ENCODE measurements at places on chromosomes 3 and 15.

DNA sequence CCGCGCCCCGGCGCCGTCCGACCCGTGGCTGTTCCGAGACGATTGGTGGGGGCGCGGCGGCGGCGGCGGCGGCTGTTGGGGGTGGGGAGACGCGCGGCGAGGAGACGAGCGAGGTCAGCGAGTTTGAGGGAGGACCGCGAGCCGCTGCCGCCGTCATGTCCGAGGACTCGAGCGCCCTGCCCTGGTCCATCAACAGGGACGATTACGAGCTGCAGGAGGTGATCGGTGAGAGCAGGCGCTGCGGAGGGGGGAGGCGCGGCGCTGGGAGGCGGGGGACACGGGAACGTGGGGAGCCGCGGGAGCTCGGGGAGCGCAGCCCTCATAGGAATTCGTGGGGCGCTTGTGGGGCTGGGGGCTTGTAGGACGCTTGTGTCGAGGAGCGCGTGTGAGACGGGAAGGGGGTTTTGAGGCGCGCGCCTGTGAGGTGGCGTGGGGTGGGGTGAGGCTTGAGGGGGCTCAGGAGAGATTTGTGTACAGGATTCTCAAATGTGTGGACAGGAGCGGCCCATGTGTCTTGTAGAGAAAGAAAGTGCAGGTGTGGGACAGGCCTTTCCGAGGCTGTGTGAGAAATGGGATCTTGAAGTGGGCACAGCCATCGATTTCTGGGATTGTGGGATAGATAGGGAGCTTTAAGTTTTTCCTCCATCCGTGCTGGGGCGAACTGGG, 518 bp downstream of the OXSR1 start:
- DNase-seq: no peak

DNA sequence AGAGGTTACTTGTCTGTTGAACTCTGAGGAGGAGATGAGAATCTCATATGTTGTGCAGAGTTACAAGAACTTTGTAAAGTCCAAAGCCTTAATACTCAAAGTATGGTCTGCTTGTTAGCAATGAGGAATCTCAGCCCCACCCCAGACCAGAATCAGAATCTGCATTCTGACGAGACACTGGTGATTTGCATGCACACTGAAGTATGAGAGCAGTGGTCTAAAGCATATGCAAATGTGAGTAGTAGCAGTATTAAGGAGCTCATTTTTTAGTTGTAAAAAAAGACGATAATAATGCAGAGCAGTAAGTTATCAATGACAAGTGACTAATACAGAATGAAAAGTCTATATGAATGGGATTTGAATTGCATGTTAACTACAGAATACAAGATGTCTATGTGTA, 327.7 kb downstream of the RYR3 start:
- no peak for DNase-seq

DNA sequence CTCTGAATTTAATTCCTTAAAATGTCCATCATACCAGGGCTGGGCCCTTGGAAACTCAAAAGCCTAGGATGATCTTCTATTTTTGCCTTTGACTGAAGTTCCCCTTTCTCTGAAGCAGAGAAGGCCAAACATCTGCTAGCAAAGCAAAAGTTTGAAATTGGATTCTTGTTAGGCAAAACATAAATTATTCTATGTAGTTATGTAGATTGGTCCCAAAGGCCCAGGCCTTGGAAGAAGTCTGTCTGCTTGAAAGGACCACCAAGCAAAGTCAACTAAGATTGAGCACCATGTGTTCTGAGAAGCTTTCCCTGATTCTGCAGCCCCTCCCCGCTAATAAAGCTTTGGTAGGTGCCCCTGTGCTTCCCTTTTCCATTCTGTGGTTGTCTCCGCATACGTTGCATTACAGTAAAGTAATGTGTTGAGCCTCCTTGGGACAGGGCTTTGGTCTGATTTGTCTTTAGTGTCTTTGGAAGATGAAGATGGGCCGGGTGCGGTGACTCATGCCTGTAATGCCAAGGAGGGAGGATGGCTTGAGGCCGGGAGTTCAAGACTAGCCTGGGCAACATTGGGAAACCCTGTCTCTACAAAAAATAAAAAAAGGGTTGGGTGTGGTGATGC, 56.4 kb downstream of the RPL39L start:
- no peak for DNase-seq

GRCh38 chr3:23129817-23130216, 73.3 kb upstream of the UBE2E2 start:
- no peak for DNase-seq

DNA sequence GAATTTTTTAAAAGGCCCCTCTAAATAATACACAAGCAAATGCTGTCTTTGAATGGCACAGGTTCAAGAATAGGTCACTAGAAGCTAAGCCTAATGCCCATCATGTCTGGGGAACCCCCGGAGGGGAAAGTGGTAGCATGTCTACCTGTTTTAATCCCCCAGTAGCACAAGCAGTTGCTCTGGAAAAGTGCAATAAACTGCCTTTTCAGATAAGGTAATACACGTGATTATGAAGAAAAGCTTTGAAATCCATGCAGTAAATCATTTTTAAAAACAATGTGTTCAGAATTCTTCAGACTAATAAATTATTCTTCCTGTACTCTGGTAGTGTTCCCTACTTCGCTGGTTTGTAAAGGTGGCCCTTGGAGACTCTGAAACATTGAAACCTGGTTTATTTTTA, 922.2 kb downstream of the ROBO1 start:
- no peak for DNase-seq

- no peak for DNase-seq
Measured at GRCh38 chr3:170997961-170998913, 28.3 kb downstream of the SLC2A2 start.

- DNase-seq: no peak
Measured at GRCh38 chr3:114455432-114455831, 161.6 kb downstream of the TIGIT start.

GRCh38 chr15:65869954-65870871, 922 bp downstream of the RAB11A start:
- no peak for DNase-seq

DNA sequence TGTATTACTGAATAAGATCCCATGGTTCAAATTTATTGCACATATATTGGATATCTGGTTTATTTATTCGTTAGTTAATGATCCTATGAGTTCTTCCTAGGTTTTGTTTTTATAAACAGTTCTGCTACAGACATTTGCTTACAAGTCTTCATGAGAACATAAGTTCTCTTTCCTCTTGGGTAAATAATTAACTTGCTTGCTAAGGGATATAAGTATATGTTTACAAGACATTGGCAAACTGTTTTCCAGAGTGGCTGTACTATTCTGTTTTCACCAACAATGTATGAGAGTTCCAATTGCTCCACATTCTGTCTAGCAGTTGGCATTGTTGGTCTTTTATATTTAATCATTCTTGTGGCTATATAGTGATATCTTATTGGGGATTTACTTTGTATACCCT, 341.8 kb upstream of the GBE1 start:
- DNase-seq: no peak

- no peak for DNase-seq
Measured at GRCh38 chr3:79414806-79415205, 353.0 kb downstream of the ROBO1 start.

DNA sequence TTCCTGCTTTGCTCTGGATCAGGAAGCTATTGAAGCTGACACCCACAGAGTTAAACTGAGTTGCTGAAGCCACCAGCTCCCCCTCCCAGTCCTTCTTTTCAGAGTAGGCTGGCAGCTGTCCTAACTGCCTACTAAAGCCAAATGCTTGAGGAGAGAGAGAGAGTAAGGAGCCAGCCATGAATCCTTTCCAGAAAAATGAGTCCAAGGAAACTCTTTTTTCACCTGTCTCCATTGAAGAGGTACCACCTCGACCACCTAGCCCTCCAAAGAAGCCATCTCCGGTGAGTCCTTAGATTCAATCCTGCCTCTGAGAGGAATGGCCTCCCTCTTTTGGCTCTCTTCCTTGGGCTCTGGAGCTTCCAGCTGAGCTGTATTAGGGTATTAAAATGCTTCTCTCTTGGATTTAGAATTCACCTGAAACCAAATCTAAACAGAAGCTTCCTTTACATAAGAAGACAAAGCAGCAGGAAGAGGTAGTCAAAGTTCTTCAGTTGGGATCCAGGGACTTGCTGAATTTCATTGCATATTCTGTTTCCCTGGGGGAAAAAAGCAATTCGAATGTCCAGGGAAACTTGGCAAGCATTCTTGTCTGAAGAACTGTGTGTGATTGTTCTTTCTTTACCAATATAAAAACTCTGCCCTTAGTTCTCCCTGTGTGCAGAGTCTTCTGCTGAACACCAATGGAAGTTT, at the start of gene SLC15A2:
TSS of gene SLC15A2 (plus strand) at position 101 of the 690 bp plus-strand sequence. CDS start at position 177, 76 bp downstream.
- DNase-seq: no peak

- no peak for DNase-seq
Measured at GRCh38 chr15:74680456-74680855, 15.4 kb downstream of the EDC3 start.

DNA sequence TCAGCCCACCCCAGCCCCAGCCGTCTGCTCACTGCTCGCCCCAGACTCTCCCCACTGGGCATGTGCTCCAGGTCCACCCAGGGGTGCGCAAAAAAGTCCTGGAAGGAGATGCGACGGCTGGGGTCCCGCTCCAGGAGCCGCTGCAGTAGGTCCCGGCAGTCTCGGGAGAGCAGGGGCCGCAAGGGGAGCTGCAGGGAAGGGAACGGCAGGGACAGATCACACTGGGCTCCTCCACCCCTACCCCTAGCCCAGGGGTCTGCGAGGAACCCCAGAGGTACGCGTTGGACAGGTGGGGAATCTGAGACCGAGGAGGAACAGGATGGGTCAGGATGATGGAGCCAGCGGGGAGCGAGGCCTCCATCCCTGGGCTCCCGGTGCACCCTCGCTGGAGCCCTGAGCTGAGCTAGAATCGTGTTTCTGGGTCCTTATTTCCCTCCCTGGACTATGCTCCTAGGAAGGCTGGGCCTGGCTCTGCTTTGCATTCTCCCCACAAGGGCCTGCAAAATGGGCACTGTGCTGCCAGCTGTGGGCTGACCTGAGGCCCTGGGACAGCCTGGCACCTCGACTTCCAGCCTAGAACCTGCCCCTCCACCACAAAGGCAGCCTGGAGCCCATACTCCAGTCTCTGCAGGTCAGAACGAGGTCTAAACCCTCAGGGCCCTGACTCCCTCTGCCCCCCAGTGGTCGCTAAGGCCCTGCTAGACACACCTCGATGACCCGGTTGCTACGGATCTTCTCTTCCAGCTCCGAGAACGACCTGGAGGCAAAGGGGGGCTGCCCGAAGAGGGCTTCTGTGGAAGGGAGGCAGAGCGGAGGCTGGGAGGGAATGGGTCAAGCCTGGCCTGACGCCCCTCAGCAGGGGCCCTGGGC, 3.2 kb downstream of the ULK3 start:
- no peak for DNase-seq

GRCh38 chr3:64221571-64222257, 3.6 kb downstream of the PRICKLE2 start:
- DNase-seq: no peak

GRCh38 chr3:117734496-117734895, 1024.9 kb downstream of the TUSC7 start:
- DNase-seq: no peak

GRCh38 chr3:170178651-170179050, 2.9 kb downstream of the PHC3 start:
- no peak for DNase-seq

DNA sequence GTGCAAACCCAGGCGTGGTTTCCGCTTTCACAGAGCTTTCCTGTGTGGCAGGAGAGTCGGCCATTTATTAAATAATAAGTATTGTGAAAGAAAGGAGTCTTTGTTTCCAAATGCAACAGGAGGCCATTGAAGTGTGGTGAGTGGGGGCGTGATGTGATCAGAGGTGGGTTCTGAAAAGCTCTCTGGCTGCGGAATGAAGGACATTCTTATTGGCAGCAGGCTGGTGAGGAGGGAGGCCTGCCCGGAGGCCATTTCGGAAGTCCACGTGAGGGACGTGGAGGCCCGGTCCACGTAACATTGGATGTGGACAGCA, 11.1 kb downstream of the ARNT2 start:
- DNase-seq: no peak

DNA sequence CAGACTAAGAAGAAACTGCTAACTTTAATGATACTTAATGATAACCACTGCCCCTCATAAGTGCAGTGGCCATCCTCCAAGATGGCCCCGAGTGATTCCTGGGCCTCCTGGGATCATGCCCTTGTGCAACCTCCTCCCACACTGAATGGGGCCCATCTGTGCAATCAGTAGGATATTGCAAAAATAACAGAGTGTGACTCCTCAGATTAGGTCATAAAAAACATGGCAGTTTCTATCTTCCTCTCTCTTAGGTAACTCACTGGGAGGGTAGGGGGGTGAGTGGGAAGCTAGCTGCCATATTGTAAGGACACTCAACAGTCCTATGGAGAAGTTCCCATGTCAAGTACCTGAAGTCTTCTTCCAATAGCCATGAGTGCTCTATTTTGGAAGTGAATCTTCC, 173.0 kb downstream of the SHQ1 start:
- no peak for DNase-seq

DNA sequence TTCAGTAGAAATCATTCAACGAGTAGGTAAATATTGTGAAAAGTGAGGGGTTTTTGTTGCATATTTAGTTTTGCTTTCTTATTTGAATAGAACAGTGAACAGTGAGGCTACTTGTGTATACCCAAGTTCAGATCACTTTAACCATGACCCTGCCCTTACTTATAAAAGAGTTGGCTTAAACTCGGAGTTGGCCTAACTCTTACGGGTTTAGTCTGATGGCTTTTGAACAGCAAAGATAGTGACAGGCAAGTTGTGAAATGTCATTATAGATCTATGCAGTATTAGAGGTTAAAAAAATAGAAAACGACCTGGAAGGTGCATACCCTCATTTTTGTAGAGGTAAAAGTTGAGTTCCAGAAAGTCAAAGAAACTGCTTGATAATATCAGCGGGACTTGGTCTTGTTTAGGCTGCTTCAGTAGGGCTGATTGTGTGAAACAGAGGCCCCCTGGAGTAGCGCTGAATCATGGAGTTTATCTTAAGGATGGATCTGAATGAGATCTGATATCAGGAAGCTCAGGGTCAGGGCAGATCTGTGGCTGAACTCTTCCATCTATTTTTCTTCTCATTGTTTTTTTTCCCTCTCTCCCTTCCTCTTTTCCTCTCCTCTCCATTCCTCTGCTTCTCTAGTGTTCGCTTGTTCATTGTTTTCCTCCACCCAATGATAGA, 359.8 kb downstream of the LPP start:
- no peak for DNase-seq

GRCh38 chr15:73273181-73274002, 95.4 kb downstream of the HCN4 start:
- DNase-seq: no peak

All from GOT3 (cell line).